Stimulated activated CD4-positive, alpha-beta T cell treated with anti-CD3 and anti-CD28 coated beads, Interleukin-2, amount 100 ng/mL, for 24 hours (primary cell): ENCODE measurements at places on chromosomes 3 and 15.

- DNase-seq: no peak
These were observed 6.2 kb upstream of the ZNF148 start for GRCh38 chr3:125381314-125381713.

DNA sequence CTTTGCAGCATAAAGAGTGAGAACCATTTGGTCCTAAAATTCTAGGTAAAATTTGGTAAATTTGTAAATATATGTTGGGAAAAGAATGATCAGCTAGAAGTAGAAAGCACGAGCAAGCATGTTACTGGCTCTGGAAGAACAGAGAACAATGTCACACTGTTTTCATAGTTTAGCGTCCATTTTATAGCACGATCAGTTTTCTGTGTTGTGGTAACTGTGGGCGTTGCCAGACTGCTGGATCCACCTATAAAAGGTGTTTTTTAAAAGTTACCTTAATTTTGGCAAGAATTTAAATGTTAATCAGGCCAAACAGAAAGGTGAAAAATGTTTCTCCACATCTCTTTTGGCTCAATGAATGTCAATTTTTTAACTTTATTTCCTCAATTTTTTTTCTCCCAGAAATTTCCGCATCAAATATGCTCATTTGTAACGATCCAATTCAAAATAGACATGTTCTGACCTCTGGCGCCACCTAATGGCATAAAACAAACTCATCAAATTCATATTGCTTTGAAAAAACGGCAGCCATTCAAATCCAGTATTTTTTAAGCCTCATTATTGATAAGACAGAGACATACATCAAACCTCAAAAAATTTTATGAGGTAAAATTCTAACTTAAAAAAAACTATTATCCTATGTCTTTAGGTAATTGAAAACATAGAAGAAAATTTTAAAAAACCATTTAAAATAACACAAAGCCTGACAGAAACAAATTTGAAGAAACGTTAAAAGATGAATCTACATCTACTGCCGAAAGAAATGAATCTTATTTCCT, 5.5 kb upstream of the GP5 start:
- DNase-seq: no peak

- no peak for DNase-seq
These were observed 52.1 kb downstream of the LRTM1 start for GRCh38 chr3:54875596-54876268.

GRCh38 chr3:69524816-69525215, 138.9 kb upstream of the FRMD4B start:
- no peak for DNase-seq

GRCh38 chr3:45145681-45146614, at the start of gene CDCP1:
TSS of gene CDCP1 (minus strand) at chr3:45146378. CDS start at chr3:45146287, 91 bp downstream.
- DNase-seq: no peak

GRCh38 chr3:193040836-193041672, 123.4 kb upstream of the MB21D2 start:
- no peak for DNase-seq

DNA sequence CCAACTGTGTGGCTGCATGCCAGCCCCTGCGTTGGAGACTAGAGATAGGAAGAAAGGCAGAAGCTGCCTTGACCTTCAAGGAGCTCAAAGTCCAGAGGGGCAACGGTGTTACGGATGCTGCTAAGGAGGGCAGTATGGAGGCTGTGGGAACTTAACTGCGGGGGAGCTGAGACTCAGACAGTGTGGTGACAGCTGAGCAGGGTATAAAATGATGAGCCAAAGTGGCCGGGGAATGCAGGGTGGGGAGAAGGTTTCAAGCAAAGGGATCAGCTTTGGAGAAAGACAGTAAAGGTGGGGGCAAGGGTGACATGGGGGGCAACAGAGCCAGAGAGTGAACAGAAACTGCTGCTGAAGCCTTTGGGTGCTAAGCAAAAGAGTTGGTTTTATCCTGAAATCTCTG, 6.2 kb upstream of the CYP1A2 start:
- DNase-seq: no peak

DNA sequence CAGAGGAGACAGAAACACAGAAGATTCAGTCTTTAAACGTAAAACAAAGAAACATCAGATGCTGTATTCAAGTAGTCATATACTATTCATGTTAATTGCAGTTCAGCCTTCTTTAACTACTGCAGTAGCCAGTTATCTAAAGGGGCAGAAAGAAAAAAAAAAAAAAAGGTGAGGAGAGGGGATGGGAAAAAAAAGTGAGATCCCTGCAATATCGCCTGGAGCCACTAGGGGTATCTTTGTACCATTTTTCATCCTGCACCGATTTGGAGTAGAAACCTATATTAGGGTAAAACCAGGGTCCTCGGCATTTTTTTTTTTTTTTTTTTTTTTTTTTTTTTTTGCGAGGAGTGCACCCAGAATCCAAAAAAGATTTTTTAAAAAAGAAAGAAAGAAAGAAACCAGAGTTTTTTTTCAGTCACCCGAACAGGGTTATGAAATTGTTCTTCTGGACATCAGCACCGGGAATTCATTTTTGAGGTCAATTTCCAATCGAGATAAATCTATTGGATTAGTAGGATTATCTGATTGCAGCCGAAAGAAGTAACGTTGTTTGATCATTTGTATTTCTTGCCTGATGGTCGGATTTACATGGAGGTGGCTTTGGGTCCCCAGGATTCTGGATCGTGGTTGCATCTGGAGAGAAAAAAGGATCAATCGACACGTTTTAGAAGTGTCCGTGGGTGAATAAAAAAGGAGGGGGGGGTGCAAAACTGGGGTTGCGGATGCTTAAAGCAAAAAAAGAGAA, 186.7 kb downstream of the NLGN1 start:
- DNase-seq: no peak

GRCh38 chr3:142165194-142165593, 15.8 kb upstream of the TFDP2 start:
- no peak for DNase-seq

DNA sequence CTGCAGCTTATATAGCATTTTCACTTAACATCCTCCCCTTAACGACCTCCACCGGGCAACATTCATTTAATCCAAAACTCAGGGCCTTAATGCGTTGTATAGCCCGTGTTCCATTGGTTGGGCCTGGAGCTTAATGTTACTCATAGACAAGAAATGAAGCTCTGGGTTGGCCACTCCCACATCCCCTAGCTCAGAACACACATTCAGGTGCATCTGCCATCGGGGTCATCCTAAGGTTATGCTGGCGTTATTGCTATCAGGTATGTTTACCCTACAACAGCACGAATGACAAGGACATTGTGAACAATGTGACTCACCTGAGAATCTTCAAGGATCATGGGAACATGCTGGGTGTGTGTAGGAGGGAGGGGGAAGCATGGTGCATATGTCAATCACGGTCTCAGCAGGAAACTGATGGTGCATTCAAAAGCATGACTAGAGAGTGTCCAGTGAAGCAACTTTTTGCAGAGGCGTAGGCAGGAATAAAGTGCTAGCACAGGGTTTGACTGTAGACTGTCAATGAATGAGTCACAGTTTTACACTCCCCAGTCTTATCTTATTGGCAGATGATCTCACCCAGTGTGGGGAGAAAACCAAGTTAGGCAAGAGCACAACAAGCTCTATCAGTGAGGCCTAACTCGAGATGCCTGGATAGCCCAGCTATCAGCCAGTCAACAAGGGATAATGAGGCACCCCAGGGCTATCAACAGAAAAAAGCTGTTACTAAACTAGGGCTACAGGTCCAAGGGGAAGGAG, 402.1 kb upstream of the MCTP2 start:
- DNase-seq: no peak

- no peak for DNase-seq
These were observed 19.8 kb downstream of the HMG20A start for GRCh38 chr15:77440378-77440999.

- DNase-seq: no peak
These were observed 364.9 kb upstream of the RBMS3 start for GRCh38 chr3:28915741-28916500.

DNA sequence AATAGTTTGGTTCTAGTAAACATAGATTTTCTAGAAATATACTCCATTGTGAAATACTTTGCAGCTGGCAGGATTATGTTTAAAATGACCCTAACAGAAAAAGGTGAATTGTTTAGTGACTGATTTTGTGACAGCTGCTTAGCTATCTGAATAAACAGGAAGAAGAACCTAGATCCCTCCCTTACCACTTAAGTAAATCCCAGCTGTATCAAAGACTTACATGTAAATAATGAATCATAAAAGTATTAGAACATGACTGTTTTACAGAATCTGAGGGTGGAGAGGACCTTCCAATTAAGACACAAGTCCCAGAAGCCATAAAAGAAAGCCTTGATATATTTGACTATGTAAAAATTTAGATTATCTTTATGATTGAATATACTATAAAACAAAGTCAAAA, 15.9 kb downstream of the SLC49A4 start:
- no peak for DNase-seq

- no peak for DNase-seq
These were observed 629.0 kb upstream of the TBL1XR1 start for GRCh38 chr3:177826253-177826652.

DNA sequence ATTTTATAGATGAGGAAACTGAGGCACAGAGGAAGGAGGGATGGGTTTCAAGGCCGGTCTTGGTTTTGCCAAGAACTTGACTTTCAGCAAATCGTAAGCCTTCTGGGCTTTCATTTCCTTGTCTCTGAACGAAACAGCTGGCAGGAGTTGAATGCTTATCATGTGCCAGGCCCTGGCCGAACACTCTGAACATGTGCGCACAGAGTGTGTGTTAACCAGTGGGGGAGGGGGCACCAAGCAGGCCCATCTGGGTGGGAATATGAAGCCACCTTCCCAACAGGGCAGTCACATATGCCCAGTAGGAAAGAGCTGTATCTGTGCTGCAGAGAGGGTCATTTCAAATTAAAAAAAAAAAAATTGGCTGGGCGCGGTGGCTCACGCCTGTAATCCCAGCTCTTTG, 29.3 kb downstream of the ZNF710 start:
- no peak for DNase-seq

- DNase-seq: no peak
These were observed 1.6 kb downstream of the SPRED1 start for GRCh38 chr15:38254051-38254883.

- DNase-seq: no peak
These were observed 107.0 kb downstream of the IGF2BP2 start for GRCh38 chr3:185717627-185718402.

- peak; percentile 44 for DNase-seq
These were observed 928 bp downstream of the CEP97 start for GRCh38 chr3:101725194-101725889.

- DNase-seq: no peak
These were observed 84.6 kb upstream of the DCBLD2 start for GRCh38 chr3:98986073-98986472.

DNA sequence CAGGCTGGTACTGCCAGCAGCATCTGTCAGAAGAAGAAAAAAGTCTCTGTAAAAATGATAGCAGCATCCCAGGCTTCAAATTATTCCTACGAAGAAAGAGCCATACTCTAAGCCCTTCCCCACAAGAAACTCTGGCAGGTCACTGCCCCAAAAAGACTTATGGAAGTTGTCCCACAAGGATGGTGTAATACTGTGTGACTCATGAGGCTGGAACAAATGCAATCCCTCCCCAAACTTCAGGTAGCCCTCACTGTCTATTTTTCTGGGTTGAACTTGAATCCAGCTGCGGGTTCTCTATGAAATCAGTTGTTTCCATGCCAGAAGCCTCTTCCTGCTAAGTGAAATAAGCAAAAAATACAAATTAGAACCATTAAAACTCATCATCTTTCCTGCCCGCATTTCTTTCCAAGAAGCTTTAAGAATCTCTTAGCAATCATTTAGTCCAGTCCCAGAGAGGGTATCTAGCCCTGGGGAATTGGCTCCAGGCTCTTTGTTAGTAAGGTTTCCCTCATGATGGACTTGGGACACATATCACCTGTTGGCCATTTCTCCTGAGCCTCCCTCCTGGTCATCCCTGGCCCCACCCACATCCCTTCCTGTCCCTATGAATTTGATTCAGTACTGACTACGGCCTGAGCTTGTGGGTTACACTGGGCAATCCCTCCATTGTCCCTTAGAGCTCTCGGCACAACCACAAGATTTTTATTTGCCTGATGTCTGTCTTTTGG, 51.7 kb downstream of the FAM174B start:
- no peak for DNase-seq

DNA sequence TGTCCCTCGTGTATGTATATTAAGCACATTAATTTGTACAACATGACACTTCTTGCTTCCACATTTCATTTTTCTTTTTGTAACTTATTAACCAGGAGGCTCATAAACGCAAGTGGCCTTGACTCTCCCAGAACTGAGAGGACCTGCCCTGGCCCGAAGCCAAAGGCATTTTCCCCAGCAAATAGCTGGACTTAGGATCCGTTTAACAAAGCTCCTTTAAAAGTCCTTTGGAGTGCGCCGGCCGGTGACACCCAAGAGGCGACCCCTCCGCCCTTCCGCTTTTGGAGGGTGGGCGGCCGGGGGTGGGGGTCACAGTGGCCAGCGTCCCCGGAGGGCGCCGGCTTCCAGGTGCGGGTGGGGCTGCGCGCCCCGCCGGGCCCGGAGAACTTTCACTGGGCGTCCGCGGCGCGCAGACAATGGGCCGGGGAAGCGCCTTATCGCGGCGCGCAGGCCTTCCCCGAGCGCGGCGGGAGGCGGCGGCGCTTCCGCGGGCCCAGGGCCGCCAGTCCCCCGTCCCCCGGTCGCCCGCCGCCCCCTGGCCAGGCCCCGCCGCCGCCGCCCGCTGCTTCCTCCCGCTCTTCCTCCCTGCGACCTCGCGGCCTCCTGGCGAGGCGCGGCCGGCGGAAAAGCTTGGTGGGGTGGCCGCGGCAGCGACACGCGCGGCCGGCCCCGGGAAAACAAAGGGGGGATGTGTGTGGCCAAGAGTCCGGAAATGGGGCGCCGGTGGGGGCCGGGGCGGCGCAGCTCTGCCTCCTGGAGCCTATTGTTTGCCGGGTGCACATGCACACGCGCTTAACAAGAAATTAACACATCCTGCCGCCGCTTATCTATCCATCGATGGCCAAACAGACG, 613.4 kb downstream of the MCTP2 start:
- DNase-seq: no peak

- DNase-seq: peak; percentile 42
These were observed 806 bp downstream of the KLHL25 start for GRCh38 chr15:85793641-85794597.

DNA sequence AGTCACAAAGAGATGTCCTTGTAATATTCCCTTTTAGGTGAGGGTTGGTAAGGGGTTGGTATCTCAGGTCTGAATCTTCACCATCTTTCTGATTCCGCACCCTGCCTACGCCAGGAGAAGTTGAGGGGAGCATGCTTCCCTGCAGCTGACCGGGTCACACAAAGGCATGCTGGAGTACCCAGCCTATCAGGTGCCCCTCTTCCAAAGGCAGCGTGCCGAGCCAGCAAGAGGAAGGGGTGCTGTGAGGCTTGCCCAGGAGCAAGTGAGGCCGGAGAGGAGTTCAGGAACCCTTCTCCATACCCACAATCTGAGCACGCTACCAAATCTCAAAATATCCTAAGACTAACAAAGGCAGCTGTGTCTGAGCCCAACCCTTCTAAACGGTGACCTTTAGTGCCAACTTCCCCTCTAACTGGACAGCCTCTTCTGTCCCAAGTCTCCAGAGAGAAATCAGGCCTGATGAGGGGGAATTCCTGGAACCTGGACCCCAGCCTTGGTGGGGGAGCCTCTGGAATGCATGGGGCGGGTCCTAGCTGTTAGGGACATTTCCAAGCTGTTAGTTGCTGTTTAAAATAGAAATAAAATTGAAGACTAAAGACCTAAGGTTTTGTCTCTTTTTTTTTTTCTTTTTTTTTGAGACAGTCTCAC, 19.8 kb downstream of the TYRO3 start:
- no peak for DNase-seq

GRCh38 chr15:94387849-94388441, 156.6 kb downstream of the MCTP2 start:
- DNase-seq: no peak

GRCh38 chr15:62964251-62964650, 78.3 kb upstream of the TPM1 start:
- no peak for DNase-seq
